T-helper 17 cell (primary cell): ENCODE measurements at places on chromosomes 6 and 20. TPM values are rescaled to one million over a fixed set of nuclear protein-coding genes. Genes with fewer than 3 reads are reported as not detected.
A peak's percentile ranks its signal among the peaks of the same experiment; 100 is the strongest.

- DNase-seq, result no peak
Measured at GRCh38 chr20:40748182-40748581, 59.1 kb upstream of the MAFB start.

DNA sequence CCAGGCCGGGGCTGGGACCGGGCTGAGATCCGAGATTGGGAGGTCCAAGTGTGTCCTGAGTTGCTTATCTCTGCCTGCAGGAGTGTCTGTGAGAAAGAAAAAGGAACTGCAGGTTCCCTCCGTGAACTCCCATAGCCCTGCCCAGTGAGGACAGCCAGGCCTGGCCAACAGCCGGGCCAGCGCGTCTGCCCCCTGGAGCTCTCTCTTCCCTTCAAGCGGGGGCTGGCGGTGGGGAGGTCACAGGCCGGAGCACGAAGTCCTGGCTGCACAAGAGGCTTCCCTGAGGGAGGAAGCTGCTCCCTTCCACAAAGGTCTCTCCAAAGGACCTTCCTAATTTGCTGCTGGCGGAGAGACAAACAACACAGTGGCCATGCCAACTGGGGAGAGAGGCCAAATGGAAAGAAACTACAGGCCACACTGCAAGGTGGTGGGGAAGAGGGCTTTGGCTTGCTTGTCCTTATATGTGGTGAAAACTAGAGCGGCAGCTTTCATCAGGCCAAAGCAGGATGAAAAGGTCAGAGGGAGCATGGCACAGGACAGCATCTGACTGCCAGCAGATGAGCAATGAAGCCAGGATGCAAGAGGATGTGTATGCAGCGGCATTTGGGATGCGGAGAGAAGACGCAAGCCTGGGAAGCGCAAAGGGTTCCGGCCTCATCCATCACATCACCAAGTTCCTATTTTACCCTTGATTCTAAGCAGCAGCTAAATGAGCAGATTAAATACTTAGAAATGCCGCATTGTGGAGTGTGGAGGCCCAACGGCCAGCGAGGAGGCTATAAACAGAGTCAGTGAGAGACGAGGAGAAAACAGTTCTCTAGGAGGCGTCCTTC lies 260.0 kb downstream of the ERMARD start:
- DNase-seq, result no peak

DNA sequence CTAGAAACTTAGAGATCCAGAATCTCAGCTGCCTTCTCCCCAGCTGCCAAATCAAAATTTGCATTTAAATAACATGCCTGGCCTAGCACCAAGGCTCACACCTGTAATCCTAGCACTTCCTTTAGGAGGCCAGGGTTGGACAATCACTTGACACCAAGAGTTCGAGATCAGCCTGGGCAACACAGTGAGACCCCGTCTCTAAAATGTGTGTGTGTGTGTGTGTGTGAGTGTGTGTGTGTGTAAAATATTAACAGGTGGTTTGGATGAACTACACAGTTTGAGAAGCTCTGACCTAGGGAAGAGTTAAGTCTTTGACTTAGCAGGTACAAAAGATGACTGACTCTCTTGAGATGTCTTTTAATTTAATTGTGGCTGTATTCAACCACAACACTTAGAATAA lies 20.2 kb upstream of the CD2AP start:
- no peak for DNase-seq

GRCh38 chr20:53739799-53740785 lies 146.5 kb upstream of the ZNF217 start:
- DNase-seq, result no peak

- DNase-seq, result no peak
Measured at GRCh38 chr6:168367285-168367751, 47.7 kb upstream of the DACT2 start.

The HSPA1L gene
- total RNA-seq, result 3.4 TPM

The HLA-DQB1 gene
- total RNA-seq, result 15.7 TPM

GRCh38 chr20:19433371-19434350 lies 221.2 kb downstream of the SLC24A3 start:
- DNase-seq, result no peak

The PCK1 gene
- not detected for total RNA-seq

The ACSS2 gene
- 15.6 TPM for total RNA-seq

- DNase-seq, result peak; percentile 12
Measured at GRCh38 chr6:71289039-71289801, 609 bp downstream of the OGFRL1 start.

DNA sequence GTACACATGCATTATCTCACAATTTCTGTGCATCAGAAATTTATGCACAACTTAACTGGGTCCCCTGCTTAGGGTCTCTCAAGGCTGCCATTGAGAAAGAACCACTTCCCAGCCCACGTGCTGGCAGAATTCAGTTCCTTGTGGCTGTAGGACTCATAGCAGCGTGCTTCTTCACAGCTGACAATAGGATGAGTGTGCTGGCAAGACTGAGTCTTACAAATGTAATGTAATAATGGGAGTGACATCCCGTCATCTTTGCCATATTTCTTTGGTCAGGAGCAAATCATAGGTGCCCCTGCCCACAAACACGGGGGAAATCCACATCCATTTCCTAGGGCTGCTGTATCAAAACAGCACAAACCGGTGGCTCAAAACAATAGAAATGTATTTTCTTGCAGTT lies 77.4 kb downstream of the FIG4 start:
- no peak for DNase-seq

DNA sequence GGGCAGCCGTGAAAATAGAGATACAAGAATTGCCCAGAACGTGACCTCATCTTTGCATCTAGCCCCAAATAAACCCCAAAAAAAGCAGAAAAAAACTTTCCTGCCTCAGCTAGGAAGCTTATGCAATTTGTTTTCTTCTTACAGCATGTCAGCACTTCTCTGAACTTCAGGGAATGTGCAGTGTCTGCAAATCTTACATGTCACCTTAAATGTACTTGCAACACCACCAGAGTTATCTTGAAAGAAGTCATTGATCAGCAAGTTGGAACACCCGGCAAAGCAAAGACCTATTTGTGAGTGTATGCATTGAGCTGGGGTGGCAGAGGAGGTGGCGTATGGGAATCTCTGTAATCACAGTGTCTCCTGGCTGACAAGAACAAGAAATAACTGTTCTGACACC lies 123.4 kb downstream of the PKHD1 start:
- DNase-seq, result no peak

The FOXC1 gene
- total RNA-seq, result not detected

The LY6G6C gene
- not detected for total RNA-seq

GRCh38 chr6:11744753-11745152 lies 33.9 kb downstream of the ADTRP start:
- DNase-seq, result no peak

- no peak for DNase-seq
Measured at GRCh38 chr6:48429021-48429420, 318.0 kb upstream of the PTCHD4 start.

DNA sequence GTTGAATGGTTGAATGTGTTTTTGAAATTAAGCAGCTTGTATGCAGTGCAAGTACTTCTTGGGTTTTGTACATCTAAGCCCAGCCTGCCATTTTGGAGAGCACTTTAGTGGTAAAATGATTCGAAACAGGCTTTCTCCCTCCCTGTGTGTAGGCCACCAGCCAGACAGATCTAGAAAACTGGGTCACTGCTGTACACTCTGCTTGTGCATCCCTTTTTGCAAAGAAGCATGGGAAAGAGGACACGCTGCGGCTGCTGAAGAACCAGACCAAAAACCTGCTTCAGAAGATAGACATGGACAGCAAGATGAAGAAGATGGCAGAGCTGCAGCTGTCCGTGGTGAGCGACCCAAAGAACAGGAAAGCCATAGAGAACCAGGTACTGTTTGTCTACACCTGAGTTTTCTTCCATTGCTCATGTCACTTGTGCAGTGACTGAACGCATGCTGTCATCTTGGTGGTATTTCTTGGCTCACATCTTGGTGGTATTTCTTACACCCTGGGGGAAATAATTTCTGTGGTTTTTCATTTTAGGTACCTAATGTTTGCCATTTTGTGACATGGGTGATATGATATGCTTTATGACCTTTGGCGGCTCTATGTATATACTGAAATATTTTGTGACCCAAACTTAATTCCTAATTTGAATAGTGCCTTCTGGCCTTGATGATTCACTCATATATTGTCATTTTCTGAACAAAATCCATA lies 115.7 kb upstream of the CLDN20 start:
- no peak for DNase-seq

DNA sequence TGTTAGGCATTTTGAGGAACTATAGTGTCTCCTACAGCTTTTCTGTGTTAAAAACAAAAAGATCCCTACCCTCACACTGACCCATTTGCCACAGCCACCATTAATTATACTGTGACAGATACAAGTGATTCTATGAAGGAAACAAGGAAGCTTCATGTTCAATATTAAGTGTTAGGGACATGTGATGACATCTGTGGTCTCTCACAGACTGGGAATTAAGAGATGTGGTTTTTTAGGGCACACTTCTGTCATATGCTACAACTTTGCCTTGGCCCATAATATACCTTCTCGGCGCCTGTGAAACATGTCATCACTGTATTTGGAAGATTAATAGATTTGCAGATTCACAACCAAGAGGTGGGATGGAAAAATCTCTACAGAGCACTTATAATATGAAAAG lies 102.9 kb upstream of the TCF21 start:
- DNase-seq, result no peak

DNA sequence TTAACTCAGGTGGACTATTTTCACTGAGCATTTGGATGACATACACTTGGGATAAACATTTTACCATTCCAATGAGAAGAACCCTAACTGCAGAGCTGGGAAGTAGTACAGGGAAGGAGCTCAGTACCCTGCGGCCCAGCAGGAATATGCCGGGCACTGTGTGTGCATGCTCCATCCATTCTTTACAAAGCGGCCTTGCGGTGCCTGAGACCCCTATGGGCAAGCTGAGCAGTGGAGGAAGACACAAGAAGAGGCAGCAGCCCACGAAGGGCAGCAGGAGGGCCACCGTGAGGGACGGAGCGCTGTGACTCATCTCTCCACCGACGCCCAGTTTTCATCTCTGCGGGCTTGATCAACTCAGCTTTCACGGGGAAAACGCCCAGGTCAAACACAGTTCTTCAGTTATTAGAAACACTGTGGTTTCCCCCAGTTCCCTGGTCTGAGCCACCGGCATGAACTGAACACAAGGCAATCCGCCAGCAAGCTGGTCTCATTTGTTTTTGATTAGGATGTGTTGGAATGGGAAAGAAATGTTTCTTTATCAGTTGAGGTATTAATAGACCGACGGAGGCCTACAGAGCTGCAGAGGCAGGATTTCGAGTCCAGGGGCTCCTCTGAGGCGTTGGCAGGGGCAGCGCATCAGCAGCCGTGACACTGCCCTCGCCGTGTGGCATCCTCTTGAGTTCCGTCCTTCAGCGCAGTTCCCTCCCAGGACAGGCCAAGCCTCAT lies 44.9 kb downstream of the IRF4 start:
- no peak for DNase-seq

- DNase-seq, result no peak
Measured at GRCh38 chr20:44814937-44815336, 4.6 kb upstream of the RIMS4 start.

GRCh38 chr6:124869416-124869815 lies 92.8 kb upstream of the RNF217 start:
- no peak for DNase-seq

DNA sequence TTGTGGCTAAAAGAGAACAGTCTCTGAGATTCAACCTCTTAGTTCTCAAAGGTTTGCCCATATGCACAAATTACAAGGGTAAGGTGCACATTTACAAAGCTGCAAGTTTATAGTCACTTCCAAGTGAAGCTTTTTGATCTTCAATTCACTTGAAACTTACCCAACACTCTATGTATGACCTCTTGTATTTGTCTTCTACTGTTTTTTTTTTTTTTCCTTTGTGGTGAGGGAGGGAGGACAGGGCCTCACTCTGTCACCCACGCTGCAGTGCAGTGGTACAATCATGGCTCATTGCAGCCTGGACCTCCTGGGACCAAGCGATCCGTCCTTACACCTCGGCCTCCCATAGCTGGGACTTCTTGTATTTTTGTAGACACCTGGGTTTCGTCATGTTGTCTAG lies 4.5 kb upstream of the FOXO3 start:
- no peak for DNase-seq

The ZBTB46 gene
- 0.72 TPM for total RNA-seq

DNA sequence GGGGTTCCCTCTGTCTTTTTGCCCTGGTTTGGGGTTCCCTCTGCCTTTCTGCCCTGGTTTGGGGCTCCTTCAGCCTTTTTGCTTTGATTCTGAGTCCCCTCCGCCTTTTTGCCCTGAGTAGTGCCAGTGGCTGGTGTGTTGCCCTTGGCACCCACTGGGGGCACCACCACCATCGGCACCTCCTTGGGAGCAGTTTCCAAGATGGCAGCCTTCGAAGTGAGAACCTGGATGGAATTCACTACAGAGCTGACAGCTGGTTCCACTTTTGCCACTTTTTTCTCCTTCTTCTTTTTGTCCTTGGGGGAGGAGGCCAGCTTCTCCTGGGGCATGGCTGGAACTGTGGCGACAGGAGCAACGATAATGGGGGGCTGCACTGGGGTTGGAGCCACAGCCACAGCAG lies 22.2 kb downstream of the RRBP1 start:
- no peak for DNase-seq

DNA sequence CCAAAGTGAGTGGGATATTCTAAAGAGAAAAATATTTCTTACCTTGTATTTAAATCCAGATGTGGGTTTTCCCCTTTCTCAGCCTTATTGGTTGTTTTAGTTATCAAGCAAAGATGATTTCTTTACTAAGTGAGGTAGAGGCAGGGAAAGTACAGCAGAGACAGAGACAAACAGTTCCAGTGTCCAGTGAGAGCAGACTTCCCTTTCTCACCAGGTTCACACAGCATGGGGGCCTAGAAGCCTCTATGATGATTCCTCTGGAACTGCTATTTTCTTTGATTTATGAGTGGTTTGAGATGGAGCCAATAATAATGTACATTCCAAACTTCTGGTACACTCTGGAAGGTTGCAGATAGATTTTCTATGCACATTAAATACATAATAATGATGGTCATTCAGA lies 234.0 kb upstream of the MARCKS start:
- no peak for DNase-seq

The TRIM10 gene
- not detected for total RNA-seq
